SIG-M5 (cell line): ENCODE measurements at places on chromosomes 1 and 21.

- DNase-seq = no peak
Measured at GRCh38 chr1:31602081-31602480, 15.4 kb upstream of the HCRTR1 start.

DNA sequence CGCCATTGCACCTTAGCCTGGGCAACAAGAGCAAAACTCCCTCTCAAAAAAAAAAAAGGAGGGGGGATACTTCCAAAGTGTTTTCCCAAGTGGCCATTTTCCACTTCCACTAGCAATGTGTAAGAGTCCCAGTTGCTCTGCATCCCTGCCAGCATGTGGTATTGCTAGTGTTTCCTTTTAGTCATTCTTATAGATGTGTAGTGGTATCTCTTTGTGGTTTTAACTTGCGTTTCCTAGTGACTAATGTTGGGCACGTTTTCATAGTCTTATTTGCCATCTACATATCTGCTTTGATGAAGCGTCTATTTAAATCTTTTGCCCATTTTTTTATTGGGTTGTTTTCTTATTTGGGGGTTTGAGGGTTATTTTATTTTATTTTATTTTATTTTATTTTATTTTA, 31.1 kb downstream of the INAVA start:
- peak; percentile 27 for DNase-seq

DNA sequence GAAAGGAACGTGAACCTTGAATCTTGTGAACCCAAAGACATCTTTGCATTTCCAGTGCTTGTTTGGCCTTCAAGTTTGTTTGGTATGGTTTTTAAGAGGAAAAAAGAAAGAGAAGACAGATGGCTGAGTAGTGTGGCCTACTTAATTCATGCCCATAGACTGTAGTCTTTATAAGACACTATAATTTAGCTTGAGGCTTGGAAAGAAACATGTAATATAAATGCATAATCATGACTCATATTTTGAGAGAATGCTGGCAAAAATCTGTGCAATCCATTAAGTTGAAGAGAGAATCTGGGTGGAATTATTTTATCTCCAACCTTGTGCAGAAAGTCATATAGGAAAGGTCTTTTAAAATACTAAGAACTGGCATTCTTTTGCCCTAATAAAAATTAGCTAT, 179.3 kb downstream of the SIPA1L2 start:
- no peak for DNase-seq

- DNase-seq = no peak
Measured at GRCh38 chr1:236150986-236151385, 8.6 kb downstream of the GPR137B start.

- no peak for DNase-seq
Measured at GRCh38 chr1:200422211-200422610, 12.4 kb upstream of the ZNF281 start.

DNA sequence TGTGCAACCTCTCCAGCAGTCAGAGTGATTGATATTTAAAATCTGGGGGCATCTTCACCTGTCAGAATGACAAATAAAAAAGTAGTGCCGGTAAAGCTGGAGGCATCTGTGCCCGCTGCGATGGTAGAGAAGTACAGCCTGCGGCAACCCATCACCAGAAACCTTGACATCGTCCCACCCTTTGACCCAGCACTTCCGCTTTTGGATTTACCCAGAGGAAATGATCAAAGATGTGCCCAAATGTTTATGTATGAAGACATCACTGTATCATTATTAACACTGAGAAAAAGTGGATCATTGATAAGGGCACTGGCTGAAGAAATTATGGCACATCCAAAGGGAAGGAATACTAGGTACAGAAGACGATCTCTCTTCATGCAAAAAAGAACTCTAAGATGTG, 96.0 kb downstream of the PGBD5 start:
- no peak for DNase-seq

DNA sequence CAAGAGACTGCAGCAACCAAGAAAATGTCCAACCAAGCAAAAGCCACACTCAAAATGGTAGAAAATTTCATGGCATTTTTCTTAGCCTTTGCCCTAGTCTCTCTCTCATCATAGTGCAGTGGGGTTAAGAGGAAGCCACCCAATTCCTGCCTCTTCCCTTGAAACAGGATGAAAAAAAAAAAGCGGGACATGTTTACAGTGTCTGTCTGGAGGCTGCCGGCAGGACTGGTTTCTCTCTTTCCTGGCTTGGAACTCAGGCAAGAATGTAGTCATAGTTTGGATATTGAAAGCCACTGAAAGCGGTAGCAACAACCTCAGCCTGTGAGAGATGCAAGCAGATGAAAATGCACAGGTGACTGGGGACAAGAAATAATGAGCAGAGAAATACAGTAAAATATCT, 13.3 kb upstream of the TNFSF18 start:
- no peak for DNase-seq

DNA sequence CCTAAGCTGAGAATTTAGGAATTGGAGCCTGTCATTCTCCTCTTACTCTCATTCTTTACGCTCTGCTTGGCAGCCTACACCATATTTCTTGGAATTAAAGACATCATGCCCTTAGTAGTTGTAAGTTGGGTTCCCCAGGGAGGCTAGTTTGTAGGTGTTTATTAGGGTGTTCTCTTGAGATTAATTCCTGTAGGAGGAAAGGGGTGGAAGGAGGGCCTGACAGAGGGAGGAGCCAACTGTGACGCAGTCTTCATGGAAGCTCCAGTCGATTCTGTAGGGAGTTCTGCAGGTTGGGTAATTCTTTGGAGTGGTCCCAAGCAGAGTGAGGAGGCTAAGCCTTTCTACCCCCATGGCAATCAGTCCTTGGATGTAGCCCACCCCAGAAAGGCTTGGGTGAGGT, 111.4 kb downstream of the HHAT start:
- DNase-seq = no peak

GRCh38 chr1:155706139-155706538, 17.2 kb downstream of the DAP3 start:
- DNase-seq = no peak

DNA sequence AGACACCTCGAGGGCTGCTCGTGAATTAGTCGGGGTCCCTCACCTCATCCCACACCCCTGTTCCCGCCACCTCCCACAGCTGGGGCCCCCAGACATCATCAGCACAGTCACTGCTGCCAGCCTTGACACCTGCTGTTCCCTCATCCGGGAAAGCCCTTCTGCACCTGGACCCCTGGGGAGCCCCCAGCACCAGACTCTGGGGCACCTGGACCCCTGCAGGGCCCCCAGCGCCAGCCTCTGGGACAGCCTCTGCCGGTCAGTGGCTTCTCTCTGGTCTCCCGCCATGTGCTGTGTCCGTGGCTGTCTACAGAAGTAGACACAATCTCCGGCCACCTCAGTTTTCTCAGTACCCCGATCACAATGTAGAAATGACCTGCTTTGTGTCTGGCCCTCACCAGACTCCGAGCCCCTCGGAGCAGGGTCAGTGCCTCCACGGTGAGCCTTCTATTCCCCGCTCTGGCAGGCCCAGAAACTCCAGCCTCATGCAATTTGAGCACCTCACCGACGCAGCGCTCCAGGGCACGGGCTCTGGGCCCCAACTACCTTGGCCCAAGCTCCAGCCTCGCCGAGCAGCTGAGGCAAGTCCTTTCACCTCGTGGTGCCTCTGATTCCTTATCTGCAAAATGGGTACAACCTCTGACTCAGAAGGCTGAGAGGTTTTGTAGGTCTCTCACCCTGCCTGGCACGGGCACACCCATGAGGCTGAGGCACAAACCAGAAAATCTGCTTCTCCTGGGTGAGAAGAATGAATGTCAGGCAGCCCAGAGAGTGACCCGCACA, 84.7 kb downstream of the RIPK4 start:
- no peak for DNase-seq

DNA sequence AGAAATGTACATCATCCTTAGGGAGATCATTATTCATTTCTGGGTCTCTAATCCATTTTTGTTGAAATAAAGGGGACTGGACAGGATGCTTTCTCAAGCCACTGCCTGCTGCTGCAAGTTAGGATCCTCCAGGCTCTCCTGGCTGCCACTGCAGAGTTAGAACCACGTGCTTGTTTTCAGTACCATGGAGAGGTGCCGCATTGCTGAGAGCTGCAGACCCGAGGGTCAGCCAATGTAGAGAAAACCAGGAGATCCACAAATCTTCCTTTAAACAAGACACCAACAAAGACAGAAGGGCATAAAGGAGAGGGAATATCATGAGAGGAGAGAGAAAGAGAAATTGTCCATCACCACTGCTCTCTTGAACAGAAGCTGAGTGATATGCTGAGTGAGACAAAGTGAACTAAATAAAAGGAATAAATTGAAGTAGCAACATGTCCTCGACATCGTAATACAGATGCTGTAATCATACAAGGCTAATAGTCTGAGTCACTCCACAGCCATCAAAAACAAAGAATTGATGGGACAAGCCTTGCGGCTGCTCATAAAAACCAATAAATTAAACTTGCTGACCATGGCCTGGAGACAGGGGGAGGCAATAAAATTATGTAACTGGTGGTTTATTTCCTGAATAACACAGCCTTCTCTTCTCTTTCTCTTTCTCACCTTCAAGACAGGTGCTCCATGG, 255.7 kb downstream of the OMA1 start:
- no peak for DNase-seq

DNA sequence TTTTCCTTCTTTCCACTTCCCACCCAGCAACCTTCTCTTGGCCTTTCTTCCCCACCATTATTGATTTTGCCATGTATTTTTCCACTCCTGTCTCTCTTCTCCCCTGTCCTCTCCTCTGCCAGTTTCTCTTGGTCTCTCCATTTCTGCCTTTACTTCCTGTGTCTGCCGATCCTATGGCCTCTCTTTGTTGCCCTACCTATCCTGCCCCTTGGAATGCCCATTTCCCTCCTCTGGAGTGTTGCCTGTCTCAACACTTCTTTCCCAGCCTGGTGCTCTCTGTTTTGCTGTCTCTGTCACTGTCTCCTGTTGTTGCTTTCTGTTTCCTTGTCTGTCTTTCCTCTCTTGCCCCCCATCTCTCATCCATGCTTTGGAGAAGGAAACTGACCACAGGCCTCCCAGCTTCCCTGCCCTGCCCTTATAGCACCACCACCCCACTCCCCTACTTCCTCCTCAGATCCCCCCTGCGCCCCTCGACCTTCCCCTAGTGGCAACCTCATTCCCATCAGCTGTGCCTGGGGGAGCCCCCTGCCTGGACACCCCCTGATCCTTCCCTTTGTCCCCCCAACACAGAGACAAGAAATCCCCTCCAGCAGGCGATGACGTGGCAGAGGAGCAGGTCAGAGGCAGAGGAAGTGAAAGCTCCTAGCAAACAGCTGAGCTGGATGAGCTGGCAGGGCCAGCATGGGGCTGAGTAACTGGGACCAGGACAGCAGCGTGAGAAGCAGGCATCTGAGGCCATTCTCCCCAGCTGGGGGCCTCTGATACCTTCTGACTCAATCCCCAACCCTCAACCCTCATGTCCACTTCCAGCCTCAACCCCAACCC, 6.6 kb upstream of the ETV3L start:
- peak; percentile 61 for DNase-seq

GRCh38 chr1:226677027-226678020, 61.8 kb downstream of the ITPKB start:
- no peak for DNase-seq

DNA sequence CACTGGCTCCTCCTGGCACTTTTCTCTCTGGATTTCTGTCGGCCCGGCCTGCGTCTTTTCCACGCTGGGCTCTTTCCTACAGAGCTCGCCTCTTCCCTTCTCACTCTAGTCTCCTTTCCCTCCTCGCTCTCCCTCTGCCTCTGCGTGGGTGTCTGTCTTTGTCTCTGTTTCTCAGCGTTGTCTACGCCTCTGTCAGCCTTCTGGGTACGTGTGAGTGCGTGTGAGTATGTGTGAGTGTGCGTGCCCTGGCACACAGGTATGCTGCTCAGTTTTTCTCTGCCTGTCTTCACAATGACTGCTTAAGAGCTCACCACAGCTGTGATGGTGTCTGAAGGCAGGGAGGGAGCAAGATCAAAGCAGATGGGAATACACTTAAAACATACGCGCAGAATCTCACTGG, 77.7 kb downstream of the KIRREL1 start:
- no peak for DNase-seq

- DNase-seq = no peak
Measured at GRCh38 chr1:15722411-15722810, 13.6 kb upstream of the SLC25A34 start.

- no peak for DNase-seq
Measured at GRCh38 chr1:156493154-156493631, 7.4 kb downstream of the MEF2D start.

DNA sequence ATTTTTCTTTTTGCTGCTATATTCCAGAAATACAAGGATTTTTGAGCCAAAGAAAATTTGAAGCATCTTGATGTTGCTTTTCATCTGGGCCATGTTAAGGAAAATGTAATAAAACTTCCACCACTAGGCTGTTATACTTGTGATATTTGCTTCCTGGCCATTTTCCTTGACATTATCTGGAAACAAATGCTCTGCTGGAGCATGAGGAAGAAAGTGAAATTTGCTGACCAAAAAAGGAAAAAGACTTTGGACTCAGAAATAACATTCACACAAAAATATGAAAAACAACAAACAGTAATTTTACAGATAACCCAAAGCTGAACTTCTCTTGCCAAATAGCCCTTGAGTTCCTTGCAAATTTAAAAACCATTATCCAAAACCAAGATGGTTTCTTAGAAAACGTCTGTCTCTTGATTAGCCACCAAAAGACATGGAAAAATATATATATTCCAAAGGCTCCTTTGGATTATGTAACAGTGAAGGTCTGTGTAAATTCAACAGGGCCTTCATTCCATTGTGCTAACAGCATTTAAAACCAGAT, 344.5 kb downstream of the LMX1A start:
- DNase-seq = no peak

GRCh38 chr1:220791285-220791684, 4.6 kb downstream of the MTARC1 start:
- DNase-seq = no peak

GRCh38 chr1:246074421-246074820, 432.7 kb downstream of the SMYD3 start:
- DNase-seq = no peak

DNA sequence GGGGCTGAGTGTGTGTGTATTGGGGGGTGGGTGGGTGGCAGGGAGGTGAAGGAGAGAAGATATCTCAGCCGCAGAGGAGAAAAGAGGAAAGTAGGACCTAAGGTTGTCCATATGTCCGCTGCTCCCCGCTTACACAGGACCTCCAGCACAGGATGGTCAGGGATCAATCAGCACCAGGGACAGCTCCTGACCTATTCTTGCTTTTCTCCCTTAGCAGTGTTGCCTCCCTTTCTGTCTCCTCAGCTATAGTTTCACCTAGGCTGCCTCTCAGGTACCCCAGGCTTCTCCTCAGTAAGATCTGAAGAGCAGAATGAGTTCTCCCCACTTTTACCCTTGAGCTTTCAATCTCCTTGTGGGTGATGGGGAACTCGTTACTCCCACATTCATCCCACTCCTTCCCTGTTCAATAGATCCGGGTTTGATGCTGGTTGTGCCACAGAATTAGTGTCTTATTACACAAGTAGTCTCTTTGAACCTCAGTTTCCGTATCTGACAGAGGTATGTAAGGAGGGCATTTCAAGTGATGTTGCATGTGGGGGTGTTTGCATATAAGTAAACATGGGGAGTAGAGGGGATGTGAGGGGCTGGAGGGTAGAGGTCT, 1.4 kb upstream of the DPH2 start:
- no peak for DNase-seq

- DNase-seq = no peak
Measured at GRCh38 chr1:200042119-200042551, 14.6 kb downstream of the NR5A2 start.

GRCh38 chr1:9295884-9296283, 3.2 kb downstream of the SPSB1 start:
- DNase-seq = no peak

GRCh38 chr1:168894397-168894903, 165.4 kb upstream of the DPT start:
- no peak for DNase-seq
